ENCODE measurements at places on chromosomes 13 and 19.

- no peak for DNase-seq
Measured at GRCh38 chr13:37889102-37889501, 19.5 kb upstream of the TRPC4 start.

DNA sequence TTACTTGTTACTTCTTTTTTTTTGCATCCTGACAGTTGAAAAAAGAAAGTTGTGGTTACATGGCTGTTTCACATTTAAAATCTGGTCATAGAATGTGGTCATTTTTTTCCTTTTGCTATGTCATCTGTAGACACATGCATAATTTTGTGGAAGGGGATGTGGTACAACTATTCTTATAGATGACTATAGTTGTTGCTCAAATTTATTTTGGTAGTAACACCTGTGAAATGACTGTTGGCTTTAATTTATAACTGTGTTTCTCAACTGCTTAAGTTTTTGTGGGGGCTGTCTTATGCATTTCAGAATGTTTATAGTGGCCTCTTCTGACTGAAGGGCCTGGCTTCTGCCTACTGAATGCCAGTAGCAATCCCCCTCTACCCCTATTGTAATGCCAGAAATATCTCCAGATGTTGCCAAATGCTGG is 130.5 kb downstream of the PAN3 start:
- DNase-seq = no peak

DNA sequence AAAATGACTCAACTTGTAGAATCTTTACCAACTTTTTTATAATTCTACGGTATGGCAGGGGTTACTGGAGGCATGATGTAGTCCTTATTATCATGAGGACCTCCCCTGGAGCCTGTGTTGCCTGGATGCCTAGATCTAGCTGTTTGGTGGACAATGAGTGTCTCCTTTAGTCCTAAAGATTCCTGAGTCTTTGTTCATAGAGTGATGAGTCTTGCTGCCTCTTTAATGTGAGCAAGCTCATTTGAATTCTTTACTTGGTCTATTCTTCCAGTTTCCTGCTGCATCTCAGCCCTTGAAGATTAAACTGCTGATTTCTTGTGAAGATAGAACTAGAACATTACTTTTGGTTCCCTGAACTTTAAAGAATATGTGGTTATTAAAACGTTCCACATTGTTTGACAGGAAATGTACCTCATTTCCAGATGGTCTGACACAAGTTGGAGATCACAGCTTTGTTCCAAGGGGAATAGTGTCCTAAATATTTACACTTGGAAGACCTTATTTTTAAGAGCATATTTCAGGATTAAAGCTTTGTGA is 51.9 kb downstream of the SLAIN1 start:
- DNase-seq = no peak

DNA sequence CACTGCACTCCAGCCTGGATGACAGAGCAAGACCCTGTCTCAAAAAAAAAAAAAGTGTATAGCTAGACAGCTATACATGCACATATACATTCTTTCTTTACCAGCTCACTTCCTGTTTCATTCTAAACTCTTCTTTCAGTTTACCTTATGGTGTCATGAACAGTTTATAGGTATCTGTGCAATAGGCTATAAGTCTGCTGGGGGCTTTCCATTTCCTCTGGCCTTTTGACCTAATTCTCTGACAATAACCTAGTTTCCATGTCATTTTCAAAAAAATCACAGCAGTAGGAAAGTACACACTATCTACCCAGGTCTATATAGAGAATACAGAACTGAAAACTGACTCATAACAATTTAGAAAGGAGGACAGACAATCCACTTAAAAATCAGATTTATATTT is 24.4 kb upstream of the URAD start:
- no peak for DNase-seq

GRCh38 chr13:72164811-72165210 is 297.8 kb upstream of the DACH1 start:
- no peak for DNase-seq

DNA sequence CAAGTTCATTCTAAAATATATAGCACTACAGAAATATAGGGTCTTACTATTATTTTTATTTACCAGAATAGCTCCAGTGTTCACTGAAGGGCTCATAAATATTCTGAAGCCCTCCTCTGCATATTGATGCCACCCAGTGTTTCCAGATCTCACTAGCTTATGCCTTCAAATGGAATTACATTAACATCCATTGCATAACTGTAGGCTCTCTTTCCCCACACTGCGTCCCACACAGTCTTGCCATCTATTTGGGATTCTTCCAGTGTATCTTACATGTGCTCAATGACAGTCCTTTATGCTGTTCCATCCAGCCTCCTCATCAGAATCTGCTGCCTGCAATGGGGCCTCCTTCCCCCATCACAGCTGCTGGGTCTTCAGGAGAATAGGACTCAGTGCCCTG is 137.2 kb downstream of the CYSLTR2 start:
- DNase-seq = no peak

GRCh38 chr13:92433963-92434362 is 792.6 kb upstream of the GPC6 start:
- no peak for DNase-seq

DNA sequence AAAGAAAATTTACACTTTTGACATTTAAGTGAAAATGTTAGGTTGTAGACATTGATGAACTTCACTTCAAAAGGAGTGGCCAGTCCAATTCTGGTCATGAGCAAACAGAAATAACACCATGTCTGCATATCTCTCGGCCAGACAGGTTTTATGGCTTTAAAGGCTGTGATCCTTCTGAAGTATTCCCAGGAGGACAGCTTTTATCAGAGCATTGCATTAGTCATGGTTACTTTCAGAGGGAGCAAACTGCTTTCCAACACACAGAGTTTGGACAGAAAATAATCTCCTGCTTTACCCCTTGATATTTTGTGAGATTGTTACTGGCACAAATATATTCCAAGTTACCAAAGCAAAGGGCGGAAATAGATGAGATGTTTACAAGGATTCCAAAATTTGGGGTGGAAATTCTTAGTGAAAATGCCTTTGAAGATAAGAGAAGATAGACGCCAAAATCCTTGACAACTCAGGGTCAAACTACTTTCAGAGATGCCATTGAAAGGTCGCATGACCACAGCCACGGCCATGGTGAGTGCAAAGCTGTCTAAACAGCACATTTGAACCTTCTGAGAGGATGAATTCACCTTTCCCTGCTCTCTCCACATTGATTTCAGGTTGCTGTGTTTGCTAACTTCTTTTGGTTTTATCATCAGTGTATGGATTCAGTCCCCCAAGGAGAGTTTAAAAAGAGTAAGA is 584.5 kb upstream of the SGCG start:
- no peak for DNase-seq

DNA sequence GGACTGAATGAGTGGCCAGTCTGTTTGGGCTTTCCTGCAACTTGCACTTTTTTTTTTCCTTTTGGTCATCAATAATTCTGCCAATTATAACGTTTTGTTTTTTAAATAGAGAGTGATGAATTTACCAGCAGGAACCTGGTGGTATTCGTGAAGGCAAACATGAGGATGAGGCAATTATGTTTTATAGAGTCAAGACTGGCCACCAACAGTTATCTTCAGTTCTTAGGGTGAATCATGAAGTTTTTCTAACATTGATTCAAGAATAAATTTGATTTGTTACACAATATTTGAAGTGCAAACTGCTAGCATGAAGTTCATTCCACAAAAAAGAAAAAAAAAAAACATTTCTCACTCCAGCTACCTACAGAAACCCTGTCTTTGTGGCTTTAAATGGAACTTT is 244.5 kb downstream of the SPRY2 start:
- DNase-seq = no peak

DNA sequence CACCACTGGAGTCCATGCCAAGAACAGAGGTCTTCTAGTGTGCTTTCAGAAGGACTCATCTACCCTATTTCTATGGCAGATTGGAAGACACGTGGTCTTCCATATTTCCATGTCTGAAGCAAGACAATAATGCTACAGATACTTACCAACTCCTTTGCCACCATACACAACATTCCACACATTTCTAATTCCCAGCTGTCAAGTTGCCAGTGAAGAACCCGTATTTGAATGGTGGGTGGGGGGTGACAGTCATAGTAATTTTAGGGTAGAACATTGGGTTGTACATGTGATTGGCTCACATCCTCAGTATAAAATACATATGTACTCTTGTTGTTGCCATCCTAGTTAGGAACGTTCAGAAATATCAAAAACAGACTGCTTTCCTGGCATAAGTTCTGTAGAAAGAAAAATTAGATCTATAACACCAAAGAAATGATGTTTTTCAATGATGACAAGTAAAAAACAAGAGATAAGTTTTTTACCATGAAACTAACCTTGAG is 69.3 kb downstream of the LHFPL6 start:
- no peak for DNase-seq

DNA sequence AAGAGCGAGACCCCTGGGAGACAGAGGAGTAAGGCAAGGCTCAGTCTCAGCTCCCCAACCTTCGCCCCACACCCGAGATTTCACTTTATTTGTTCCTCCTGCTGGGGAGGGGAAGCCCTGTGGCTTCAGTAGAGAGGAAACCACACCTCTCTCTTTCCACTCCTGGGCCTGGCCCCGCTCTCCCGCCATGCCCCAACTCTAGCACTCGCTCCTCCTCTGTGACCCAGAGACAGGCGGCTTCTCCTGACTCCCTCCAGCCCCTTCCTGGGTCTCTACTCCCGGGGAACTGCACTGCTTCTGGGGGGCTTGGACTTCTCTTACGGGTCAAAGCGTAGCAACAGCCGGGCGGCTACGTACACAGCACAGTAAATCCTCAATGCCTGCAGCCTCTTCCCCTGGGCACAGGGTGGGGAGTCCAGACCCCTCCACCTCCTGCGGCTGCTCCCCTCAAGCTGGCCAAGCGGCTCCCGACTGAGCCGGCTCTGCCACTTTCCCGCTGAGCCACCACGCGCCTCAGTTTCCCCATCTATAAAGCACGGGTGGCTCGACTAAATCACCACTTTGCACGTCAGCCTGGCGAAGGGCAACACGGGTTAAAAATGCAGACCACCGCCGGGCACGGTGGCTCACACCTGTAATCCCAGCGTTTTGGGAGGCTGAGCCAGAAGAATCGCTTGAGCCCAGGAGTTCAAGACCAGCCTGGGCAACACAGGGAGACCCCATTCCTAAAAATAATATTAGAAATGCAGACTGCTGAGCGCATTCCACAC is 1.4 kb downstream of the RNF126 start:
- DNase-seq = no peak

GRCh38 chr13:42320375-42320787 is 48.4 kb downstream of the AKAP11 start:
- DNase-seq = no peak

DNA sequence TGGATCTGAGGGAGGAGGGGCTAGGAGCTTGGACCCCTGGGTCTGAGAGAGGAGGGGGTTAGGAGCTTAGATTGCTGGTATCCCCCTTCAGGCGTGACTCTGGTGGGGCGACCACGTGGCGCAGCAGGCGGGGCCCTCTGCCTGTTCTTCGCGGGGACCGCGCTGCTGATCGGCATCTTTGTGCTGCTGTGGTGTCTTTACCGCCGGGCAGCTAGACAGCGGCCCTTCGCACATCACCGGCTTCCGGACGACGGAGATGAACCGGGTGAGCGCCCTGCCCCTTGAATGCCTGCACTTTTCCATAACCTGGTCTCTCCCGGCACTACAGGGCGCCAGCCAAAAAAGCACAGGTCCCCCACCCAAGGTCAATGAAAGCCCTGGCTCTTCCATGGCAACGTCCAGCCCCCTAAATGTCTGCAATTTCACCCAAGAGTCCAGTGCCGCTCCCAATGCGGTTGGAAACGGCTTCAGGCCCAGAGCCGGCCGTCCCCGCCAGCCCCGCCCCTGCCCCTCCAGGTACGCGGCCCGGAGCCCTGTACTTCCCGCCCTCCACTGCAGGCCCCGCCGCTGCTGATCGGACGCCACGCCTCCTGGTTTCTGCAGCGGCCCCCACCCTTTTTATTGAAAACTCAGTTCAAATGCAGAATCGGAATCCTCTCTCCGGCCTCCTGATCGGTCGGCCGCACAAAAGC is 2.8 kb downstream of the GFY start:
- DNase-seq = no peak

DNA sequence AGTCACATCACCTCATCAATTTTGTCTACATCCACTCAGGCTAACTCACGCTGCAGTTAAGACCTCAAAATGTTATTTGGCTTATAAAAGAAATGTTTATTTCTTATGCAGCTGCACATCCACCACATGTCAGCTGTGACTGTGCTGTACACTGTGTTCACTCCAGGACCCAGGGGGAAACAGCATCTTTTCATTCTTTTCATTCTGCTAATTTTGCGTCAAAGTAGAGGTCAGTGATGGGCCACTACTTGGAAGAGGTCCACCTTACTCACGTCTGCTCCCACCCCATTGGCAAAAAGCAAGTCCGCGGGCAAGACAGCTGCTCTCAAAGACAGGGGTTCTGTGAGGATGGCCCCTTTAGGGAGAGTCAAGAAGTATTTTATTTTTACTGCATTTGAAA is 4.5 kb upstream of the DCT start:
- DNase-seq = no peak

GRCh38 chr19:48372904-48373303 is 8.7 kb downstream of the SYNGR4 start:
- peak; percentile 86 for DNase-seq

GRCh38 chr19:482186-483041 is 13.9 kb upstream of the MADCAM1 start:
- DNase-seq = no peak

- DNase-seq = no peak
Measured at GRCh38 chr13:72507416-72508199, 219.8 kb downstream of the MZT1 start.

DNA sequence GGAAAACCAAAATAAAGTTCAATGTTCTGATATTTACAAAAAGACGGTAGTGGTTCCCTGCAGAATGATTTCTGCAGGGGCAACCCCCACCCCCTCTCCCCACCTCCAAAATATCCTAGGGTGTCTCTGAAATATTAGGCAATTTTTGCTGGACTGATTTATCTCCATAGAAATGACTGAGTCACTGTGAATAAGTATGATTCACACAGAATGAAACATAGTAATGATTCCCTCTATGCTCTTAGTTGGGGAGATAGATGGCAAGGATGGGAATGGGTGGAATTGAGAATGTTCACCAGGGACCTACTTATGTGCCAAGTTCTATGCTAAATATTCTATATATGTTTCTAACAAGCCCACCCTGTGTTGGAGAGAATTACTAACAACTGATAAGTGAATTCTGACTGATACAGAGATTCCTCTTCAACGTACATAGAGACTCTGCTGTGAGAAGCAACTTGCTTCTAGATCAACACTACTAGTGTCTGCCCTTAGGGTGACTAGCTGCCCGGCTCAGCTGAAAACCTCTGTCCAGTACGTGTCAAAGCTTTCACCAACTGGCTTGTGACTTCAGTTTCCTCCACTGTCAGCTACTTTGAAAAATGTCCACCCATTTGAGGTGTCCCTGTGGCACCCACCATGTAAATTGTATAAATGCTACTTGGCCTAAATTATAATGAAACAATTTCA is 38.4 kb upstream of the RAP2A start:
- no peak for DNase-seq

GRCh38 chr13:73299787-73300186 is 241.0 kb downstream of the KLF5 start:
- no peak for DNase-seq

- no peak for DNase-seq
Measured at GRCh38 chr19:7748756-7749155, 1.4 kb upstream of the CD209 start.
